ENCODE measurements at places on chromosomes 5 and 9.
A peak's percentile ranks its signal among the peaks of the same experiment; 100 is the strongest.

DNA sequence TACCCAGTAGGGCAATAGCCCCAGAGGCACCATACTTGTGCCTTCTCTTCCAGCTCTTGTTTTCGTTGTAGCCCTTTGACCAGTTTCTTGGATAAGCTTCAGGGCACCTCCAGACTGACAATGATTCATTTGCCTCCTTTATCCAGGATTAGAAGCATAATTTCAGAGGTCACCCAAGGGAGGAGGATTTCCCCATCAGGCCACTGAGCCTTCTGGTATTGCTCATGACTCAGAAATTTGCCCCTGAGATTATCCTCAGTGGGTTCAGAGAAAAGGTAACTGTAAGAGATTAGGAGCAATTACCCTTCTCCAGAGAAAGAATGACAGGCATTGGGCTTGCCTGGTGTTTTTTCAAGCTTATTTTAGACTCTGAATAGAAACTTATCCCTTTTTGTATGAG is 147.9 kb downstream of the MSX2 start:
- no peak for DNase-seq

GRCh38 chr5:98769210-98769958 is 4.1 kb upstream of the RGMB start:
- no peak for DNase-seq

GRCh38 chr9:33180526-33181184 is 13.5 kb upstream of the B4GALT1 start:
- no peak for DNase-seq

GRCh38 chr9:132791699-132792240 is 86.3 kb downstream of the AK8 start:
- no peak for DNase-seq

DNA sequence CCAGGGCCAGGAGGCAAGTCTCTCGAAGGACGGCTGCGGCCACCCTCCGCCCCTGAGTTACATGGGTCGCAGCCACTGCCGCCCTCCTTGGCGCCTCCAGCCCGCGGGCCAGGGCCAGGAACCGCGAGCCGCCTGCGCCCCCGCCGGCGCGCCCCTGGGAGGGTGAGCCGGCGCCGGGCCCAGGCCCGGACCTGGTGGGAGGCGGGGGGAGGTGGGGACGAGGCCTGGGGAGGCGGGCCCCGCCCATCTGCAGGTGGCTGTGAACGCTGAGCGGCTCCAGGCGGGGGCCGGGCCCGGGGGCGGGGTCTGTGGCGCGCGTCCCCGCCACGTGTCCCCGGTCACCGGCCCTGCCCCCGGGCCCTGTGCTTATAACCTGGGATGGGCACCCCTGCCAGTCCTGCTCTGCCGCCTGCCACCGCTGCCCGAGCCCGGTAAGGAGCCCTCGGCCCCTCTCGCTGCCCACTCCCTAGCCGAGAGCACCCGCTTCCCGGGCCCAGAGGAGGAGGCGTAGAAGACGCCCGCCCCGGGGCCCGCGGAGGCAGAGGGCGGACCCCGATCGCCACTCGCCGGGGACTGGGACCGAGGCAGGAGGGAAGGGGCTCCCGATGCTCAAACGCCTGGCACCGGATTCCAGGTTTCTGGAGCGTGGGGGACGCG is at the start of gene ASS1:
ASS1 (plus strand) TSS at position 397 of the 657 bp plus-strand sequence. CDS start 7,268 bp downstream, outside the sequence.
- DNase-seq: peak; percentile 28

GRCh38 chr5:113201715-113202114 is 225.1 kb downstream of the DCP2 start:
- DNase-seq: no peak

DNA sequence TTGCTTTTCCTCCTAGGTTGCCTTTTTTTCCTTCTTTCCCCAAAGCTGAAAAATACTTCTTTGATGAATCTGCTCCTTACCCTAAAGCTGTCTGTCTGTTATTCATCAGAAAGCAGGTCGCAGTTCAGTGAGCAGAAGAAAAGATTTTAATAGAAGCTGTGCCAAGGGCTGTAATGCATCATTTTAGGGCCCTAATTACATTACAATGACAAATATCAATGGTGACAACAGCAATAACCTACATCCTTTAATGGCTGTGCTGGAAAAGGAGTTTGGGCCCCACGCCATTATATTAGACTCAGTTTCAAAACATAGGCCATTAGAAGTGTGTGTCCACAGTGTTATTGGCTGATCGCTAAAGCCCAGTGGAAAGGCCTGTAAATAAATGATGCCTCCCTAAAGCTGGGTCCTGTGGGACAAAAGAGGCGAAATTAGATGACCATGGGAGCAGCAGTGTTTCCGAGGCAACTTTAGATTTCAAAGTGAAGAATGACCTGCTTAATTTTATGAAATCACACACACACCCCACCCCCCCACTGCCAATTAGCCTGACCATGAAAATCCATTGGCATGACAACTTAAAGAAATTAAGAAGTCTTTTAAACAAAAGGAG is 38.4 kb downstream of the TLE4 start:
- DNase-seq: no peak

DNA sequence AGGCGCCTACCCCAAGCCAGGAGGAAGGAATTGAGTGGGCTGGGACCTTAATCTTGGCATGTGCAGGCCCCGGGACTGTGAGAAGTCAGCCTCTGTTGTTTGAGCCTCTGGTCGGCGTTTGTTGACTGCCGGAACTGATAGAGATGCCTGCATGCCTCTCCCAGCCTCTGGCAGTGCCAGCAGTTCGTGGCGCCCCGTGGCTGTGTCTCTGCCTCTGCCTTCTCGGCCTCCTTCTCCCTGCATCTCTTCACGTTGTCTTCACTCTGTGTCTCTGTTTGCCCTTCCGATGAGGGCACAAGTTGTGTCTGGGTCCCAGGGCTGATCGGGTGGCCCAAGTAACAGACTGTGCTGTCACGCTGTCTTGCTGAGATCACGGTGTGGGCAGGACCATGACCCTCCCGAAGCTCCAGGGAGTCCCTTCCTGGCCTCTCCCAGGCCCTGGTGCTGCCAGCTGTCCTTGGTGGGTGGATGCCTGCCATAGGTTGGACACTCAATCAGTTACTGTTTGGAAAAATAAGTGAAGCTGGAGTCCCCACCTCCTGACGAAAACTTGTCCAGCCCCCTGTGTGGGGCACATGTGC is 133.5 kb upstream of the LPCAT1 start:
- no peak for DNase-seq

- no peak for DNase-seq
Observed at GRCh38 chr9:73155377-73155776, 3.7 kb downstream of the ANXA1 start.

- DNase-seq: no peak
Observed at GRCh38 chr5:63554191-63554590, 408.1 kb downstream of the HTR1A start.

DNA sequence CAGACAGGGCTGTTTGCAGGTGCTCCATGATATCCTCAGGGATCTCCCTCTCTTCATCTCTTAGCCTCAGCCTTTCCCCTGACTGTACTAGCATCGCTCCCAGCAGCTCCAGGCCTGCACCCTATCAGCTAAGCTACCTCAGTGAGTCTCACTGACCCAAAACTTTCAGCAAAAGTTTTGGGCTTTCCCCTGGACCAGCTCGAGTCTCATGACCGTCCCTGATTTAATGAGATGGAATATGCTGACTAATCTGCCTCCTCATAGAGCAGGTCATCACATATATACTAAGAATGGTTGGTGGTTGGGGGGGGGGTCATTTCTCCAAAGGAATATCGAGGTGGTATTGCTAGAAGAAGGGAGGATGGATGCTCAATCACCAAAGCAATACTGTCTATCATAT is 151.5 kb downstream of the NR3C1 start:
- no peak for DNase-seq

- no peak for DNase-seq
Observed at GRCh38 chr5:119379942-119380547, 24.2 kb downstream of the TNFAIP8 start.

DNA sequence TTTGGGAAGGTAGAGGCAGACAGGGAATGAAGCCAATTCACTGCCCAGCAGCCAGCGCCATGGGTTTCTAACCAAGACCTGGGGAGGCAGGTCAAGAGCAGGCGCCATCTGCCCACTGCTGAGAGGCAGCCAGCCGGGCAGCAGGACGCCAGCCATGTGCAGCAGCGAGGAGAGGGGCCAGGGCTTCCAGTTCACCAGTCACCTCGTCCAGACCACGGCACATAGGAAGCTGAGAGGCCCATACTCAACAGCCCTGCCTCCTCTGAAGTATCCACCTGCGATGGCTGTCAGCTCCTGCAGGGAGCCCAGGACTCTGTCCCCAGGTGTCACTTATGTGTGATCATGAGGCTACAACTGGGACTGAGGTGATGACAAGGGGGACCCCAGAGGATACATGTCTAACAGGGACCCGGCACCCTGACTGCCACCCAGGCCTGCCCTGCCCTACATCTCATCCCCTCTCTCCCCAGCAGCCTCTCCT is 30.1 kb downstream of the IPPK start:
- DNase-seq: no peak

DNA sequence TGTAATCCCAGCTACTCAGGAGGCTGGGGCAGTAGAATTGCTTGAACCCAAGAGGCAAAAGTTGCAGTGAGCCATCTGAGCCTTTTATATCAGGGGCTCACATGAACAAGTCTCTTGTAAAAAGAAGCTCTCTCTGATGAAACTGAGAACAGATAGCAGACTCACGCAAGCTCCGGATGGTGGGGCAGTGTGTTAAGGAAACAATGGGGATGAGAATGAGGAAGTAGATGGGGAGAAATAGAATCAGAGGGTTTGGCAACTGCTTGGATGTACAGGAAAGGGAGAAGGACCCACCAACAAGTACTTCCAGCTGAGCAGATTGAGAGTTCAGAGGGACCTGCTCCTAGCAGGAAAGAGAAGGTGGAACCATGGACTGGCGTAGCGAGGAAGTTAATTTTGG is 18.6 kb downstream of the TMEM252 start:
- DNase-seq: no peak

DNA sequence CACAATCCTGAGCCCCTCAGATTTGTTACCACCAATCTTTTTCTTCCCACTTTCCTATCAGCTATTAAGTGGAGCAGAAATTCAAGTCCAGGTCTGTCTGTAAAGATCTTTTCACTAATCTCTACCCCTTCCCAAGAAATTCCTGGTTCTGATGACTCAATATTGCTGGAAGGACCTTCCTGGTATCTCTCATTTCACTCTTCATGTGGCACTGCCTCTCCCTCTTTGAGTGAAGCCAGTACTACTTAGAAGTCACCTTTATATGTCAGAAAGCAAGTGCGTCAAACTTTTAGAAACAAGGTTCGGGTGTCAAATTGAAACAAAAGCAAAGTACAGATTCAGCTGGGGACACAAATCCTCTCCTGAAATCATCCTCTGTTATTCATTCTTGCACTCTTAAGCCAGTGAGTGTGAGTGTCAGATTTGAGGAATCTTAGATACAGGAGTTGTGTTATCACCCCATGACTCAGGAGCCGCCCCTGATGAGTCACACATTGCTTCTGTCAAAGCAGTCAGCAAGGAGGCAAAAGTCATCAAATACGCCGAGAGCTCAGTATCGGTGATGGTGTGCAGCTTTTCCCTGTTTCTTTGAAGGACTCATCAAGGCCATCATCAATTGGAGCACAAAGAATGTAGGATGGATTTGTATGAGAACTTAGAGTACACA is 313.0 kb downstream of the CETN3 start:
- no peak for DNase-seq

DNA sequence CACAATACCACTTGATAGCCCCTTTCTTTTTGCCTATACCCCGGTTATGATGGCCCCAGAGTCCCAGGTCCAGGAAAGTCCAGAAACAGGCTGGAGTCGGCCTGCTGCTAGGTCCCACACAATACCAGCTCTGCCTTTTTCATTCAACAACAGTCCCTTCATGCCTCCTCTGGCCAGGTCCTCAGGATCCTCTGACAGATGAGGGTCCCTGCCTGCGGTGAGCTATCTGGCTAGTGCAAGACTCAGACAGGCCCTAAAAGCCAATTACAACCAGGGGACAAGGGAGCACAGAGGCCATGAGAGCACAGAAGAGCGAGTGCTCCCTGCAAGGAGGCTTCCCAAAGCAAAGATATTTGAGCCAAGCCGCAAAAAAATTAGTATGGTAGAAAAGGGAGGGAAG is 84.8 kb upstream of the ZBTB43 start:
- no peak for DNase-seq

DNA sequence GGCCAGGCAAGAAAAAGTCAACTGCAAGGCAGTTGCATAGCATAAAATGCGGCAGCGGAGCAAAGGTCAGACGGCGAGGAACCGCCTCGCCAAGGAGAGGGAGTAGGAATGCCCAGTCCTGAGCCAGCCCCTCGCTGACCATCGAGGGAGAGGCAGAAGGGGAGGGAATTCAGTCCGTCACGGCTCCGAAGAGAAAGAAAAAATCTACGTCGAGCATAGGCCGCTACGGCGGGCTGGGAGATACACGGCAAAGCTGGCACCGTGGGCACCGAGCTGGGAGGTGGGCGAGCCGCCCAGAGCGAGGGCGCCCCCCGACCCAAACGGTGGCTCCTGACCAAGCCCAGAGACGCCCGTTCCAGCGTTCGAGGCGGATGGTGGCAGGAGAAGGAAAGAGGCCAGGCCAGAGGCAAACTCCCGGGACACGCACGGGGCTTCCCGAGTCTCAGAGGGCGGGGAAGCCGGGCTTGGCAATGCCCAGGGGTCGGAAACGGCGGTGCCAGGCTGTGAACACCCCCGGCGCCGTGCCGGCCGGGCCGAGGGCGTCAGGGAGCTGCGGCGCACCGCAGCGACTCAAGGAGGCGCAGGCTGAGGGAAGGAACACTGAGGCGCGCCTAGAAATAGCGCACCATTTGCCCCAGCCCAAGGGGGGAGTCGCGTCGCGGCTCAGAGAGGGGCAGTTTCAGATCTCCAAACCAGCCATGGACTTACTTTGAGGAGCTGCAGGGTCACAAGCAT is 518 bp downstream of the SPRY4 start:
- no peak for DNase-seq

DNA sequence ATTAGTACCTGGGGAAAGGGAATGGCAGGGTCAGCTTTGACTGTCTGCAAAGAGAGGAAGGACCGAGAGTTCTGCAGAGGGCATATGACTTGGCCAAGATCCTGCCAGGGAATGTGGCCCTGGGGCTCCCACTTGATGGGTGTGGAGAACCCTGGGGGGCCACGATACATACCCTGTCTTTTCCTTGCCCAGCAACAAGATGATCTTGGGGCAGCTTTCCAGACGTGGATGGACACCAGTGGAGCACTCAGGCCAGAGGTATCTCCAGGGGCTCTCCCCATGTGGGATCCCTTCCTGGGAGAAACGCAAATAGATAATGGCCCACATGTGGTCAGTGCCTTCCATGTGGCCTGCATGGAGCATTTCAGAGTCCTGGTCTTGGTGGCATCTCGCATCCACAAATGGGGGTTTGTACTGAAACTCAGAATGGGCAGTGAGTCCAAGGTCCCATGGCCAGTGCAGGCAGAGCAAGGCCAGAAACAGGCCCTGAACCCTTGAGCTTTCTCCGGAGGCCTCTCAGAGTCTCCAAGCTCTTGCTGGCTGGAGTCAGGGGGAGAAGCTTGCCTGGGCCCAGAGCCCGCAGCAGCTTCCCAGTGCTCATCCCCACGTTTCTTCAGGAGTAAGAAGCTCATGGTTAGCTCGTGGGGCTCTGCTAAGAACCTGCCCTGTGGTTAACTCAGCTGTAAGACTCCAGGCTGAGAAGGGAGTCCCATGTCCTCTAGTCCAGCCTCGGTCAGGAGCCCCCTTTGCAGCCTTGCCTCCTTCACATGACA is 18.3 kb upstream of the ORM1 start:
- DNase-seq: no peak
